Tibial artery (tissue), 4 donors: ENCODE measurements at places on chromosomes 3 and 15.

DNA sequence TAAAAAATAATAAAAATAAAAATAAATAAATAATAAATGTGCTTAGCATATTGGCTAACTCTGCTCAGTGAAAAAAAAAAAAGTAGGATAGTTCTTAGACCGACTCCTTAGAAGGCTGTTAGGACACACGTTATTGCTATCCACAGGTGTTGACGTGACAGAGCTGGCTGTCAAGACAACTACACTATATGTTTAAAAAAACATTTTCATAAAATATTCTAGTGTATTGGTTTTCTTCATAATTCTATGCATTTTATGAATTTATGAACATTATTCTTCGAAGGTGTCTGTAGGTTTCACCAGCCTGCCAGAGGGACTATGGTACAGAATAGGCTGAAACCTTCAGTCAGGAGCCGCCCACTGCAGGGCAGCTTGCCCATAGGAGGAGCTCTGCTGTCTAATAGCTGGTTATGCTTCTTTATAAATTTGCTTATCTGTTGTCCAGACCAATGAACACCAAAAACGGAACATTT lies 9.2 kb downstream of the TM4SF1 start:
- no peak for DNase-seq

DNA sequence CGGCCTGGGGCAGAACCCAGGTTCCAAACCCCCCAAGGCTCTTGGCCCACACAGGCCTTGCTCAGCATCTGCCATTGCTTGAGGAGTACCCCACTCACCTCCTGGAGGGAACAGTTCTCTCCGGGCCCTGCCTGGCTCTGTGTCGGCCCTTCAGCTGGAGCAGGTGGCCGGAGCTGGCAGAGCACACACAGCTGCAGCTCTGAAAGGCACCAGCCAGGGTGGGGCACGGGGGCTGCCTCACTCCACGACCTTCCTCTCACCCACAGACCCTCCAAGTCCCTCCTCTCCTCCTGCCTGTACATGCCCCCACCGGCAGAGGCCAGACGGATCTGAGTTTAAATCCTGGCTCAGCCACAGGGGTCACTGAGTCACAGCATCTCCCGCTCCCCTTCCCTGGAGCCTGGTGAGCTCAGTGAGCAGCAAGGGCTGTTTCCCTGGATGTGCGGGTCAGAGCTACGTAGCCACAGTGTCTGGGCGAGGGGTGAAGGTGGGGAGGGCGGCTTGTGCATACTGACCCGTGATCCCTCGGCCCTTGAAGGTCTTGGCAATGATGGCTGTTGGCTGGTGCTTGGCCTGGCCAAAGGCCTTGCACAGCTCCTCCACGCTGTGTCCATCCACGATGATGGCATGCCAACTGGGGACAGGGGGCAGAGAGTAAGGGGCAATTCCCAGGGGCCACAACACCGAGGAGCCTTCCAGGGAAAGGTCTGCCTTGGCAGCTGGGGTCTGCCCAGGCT lies 23.0 kb downstream of the TKT start:
- DNase-seq: no peak

DNA sequence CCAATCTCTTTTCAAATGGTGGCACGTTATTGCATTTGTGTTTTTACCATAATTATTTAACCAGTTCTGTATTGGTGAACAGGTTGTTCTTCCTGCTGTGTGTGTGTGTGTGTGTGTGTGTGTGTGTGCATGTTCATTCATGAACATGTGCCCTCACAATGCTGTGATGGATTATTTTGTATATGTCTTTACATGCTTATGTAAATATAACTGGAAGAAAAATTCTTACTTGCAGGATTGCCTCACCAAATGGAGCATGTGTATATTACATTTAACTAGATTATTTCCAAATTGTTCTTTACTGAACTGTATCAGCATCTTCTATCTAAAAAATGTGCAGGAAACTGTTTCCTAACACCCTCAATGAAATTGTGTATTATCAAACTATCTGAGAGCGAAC lies 175.2 kb upstream of the ZPLD1 start:
- DNase-seq: no peak

DNA sequence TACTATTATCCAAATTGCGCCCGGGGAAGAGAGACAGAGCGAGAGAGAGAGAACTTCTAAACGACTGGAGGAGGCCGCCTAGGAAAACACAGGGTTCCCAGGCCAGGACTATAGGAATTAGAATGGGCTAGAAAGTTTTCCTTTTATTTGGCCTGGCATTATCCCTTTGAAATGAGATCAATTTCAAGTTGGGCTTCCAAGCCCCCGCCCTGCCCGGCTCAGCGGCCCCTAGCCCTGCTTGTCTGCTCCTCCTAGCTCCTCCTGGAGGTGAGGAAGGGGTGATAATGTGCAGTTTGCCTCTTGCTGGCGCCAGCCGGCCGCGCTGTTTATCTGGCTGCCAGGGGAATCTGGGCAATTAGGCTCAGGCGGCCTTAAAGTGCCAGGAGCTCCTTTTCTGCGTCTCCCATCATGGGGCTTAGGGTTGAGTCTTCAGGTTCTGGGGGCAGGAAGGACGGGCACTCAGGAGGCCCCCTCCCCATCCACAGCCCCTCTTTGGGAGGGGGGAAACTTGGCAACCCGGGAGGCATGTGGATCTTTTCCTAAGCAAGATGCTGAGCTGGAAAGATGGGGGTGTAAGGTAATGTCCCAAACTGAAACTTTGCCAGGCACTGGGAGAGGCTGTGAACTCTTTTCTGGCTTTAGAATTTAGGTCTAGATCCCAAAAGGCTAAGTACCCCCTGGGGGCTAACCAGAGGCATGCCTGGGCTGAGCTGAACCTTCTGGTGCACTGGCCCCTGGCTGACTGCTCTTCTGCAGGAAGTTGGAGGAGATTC lies 5.5 kb downstream of the SMAD6 start:
- DNase-seq: no peak

DNA sequence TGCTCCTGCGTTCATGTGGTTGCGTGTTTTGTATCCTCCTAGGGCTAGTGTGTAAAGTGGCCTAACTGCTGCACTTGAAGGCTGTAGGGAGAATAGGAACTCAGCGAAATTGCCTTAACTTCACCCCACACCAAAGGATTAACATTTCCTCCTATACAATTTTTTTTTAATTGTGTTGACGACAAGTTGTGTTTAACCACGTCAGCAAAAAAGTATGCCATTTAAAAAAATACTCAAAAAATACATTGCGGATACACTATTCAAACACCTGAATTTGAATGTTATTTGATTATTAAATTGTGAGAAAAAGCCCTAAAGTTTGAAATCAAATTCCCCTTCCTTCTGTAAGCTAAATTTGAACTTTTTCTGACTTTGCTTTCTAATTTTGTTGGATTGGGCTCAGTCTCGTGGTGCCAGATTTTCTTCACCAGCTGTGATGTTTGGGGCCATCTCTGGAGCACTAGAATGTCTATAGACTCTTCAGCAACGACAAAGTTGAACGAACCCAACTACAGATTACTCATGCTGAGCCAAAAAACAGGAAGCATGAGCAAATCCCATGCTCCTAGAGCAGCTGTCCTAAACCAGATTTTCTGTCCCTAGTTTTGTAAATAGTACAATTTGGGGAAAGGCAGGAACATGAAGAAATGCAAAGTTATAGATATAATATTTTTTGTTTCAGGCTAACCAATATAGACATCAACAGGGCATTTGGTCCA lies 8.1 kb upstream of the SLC9A9 start:
- DNase-seq: no peak

DNA sequence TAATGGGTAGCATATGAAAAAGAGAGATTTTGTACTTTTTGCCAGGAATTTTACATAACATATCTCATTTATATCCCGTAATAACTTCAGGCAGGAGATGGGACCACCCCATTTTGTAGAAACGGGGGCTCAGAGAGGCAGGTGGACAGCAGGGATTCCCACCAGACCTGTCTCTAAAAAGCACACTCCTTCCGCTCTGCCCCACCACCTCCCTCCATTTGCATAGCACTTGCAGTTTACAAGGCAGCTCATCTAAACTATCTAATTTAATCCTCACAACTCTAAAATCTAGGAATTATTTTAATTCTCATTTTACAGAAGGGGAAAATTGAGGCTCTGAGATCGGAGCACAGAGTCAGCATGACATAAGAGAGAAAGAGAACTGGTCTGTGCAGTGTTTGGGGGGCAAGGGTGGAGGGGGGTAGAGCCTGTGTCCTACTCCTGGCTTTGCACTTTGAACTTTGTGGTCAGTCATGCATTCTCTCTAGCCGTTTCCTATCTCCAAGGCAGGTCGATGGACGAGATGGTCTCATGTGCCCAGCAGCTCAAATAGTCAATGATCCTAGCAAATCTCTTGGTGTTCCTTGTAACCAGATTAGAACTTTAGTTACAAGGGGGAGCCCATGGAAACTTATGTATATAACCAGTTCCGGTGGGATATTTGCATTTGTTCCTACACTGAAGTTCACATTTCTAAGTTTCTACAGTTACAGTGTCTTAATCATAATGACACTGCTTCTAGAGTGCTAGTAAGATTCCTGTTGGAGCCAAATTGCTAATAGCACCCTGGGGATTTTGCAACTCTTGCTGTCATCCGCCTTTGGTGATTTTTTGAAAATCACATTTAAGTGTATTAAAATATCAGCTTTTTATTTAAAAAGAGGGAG lies 18.6 kb downstream of the CRYGS start:
- DNase-seq: no peak

- no peak for DNase-seq
Observed at GRCh38 chr3:149812165-149812605, 830 bp upstream of the RNF13 start.
